ENCODE measurements at places on chromosomes 2 and 18.

GRCh38 chr2:28389399-28390240 lies 3.0 kb upstream of the FOSL2 start:
- no peak for DNase-seq

DNA sequence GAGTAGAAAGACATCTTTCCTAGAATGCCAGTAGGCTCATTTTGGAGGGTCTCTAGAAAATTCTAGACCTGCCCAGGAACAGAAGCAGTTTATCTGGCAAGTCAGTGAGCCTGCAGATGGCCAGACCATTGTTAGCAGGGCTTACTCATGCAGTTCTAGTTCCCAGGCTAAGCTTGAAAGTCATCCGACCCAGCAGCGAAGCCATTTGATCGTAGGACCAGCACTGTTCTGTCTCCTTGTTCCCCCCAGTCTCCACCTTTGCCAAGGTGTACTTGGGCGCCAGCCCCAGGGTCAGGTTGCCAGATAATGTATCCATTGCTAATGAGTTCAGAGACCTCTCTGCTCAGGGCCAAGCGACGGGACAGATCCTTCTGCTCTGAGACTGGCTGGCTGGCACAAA lies 70.1 kb downstream of the EPAS1 start:
- DNase-seq, result no peak

- no peak for DNase-seq
Measured at GRCh38 chr18:37559194-37559593, 6.4 kb downstream of the CELF4 start.

DNA sequence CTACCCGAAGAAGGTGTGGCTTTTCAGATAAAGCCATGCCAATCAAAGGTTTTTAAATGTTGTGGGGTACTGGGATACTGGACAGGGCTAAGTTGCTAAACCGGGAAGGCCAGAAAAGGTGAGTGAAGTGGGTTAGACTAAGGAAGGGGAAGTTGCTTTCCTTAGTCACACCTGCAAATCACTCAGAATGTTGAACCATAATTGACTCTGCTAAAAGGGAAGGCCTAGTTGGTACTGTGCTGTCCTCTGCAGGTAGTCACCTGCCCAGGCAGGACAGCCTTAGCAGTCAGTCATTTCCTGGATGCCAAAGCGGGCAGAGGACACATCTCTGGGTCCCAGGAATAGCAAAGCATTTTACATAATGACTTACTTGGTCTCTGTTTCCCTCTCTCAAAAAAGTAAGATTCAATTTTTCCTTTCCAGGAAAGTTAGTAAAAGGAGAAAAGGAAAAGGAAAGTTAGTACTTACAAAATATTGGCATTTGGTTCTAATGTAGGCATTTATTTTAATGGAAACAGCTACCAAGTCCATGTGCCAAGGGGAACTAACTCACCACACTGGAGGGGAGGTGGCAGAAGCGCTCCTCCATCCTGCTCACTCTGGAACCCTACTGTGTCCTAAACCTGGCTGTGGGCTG lies 60.3 kb downstream of the RFTN2 start:
- no peak for DNase-seq

DNA sequence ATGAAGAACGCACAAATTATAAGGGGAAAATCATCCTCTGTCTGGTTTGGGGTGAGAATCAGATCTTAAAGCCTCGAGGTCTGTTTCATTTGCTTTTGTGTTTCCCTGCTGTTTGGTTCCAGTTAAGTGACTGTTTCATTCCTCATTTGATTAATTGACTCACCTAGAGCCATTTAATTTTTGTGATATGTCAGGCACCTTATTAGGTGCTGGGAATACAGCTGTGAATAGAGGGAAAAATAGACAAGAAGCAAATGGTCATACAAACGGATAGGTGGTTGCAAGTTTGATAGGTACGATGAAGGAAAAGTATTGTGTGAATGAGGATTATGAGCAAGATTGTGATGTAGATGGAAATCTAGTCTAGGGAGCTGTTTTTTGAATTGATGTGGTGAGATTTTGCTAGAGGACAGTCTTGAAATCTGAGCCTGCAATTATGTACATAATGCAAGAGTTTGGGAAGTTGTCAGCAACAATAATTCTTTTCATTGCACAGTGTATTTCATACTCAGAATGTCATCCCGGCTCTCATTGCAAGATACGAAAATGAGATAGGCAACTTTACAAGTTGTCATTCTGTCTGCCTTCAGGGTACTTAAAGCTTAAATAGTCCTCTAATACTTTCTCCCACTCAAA lies 2.2 kb downstream of the ACSL3 start:
- no peak for DNase-seq

DNA sequence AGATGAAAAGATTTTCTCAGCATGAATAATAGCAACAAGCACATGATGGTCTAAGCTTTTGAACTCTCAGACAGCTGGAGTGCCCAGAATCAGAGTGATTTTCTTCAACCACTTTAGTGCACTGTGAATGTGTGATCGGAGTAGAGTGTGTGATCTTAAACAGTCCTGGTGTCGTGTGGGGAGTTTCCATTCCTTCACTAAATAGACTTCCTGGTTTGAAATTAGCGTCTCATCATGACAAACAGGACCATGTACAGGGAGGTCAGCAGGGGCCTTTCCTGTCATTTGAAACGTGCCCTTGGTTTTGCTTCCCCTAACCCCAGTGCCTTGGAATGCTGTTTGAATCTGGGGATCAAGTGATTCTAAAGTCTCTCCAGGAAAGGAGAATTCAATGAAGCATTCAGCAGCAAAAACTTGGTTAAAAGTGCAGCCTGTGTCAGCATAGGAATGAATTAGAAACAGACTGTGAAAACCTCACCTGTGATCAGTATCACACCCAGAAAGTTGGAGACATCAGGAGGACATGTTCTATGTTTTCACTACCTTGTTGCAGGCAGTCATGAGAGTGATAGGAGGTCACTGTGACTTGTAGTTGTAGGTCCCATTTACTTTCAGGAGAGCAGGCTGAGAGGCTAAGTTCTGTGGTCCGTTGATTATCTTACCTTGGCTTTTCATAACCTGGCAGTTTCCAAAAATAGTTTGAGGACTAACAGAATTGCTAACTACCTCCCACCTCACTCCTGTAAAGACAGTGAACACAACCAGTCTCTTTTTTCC lies 400.3 kb downstream of the MTX2 start:
- no peak for DNase-seq

Data from BJ (cell line).